T-helper 9 cell (primary cell): ENCODE measurements at places on chromosomes 3 and 15.
A peak's percentile ranks its signal among the peaks of the same experiment; 100 is the strongest.

DNA sequence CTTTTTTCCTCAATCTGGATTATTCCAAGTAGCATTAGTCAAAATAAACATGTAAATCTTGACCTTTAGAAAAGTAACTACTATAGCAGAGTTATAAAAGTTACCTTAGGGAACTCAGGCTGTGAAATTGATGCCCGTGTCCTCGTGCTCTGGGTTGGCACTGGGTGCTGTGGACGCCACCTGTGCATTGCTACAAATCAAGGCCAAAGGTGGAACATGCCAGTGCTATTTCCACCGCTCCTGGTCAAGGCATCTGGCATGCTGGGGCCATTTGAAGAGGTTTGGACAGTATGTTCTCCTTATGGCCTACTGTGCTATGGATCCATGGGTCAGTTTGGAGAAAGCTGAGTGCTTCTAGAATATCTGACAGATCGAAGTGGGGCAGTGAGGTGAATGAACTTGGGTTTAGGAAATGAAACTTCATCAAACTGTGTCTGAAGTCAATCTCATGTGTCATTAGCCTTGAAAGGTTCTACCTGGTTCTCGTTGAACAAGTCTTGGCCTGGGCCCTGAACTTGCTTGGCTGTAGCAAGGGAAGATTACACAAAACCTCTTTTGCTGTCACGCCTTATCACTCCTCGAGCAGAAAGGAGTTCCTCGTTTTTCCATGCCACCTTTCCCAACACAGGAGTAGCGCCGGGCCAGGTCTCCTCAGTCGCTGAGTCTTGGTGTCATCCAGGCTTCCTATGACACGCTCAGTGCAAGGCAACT lies 397.6 kb upstream of the RGMA start:
- DNase-seq: no peak

DNA sequence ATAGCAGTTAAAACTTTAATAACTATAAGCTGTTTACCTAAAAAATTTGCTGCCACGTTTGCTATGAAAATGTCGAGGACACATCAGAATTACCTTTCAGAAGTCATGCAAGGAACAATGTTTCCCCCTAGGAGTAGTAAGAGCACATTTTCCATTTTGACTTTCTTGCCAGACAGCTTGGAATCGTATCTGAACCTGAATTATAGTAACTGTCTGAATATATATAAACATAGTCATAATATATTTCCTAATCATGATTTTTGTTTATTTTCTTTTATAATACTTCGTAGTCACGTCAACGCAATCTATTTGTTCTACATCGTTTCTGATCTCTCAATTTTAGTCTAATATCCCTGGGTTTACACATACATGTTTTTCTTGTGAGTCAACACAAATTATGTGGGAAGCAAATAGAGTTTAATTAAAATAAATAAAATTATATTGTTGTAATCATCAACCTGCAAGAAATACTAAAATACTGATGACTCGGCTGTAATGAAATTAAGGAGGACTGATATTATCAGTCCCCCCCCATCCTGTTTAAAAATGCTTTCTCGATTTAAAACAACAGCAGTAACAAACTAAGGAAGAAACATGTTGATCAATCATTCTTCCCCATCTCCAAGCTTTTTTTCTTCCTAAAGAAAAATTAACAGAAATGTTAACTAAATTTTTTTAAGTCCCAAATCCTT lies 78.4 kb downstream of the MME start:
- no peak for DNase-seq

DNA sequence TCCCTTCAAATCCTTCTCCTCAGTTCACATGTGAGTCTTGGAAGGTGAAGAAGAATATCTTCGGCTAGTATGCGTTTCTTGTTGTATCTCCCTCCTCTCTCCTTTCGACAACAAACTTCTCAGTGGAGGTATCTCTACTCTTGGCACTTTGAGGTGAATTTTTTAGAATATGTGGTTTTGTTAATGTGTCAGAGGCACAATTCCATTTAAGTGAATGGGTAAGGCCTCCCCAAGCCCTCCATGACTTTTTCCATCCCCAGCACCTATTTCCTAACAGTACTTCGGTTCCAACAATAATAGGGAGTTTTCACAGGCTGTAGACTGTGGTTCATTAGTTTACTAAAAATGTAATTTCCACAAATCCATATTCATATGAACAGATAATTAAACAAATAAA lies 74.2 kb downstream of the TM4SF4 start:
- no peak for DNase-seq

DNA sequence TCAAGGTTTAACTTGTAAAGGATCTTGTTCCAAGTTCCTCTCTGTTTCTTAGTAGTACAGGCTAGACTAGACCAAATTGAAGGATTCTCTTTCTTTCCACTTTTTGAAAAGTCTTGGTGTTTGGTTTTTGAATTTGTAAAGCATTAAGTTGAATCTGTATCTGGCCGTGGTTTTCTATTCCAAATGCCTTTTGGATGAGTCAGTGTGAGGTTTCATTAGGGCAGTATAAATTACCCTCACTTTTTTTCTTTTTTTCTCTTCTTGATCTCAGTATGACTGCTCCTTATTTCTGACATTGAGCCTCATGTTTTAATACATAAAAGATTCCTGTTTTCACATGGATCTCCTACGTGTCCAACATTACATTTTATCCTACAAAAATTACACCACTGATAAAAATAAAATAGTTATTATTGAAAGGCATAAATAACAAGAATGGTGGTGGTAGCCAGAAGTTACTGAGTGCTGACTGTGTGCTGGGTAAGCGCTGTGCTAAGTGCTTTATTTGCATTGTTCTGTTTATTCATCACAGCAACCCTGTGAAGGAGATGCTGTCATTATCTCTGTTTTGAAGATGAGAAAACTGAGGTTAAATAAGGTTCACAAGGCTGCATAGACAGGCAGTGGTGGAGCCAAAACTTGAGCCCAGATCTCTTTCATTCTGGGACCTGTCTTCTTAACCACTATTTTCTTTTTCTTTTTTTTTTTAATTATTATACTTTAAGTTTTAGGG lies 48.3 kb downstream of the MITF start:
- no peak for DNase-seq

DNA sequence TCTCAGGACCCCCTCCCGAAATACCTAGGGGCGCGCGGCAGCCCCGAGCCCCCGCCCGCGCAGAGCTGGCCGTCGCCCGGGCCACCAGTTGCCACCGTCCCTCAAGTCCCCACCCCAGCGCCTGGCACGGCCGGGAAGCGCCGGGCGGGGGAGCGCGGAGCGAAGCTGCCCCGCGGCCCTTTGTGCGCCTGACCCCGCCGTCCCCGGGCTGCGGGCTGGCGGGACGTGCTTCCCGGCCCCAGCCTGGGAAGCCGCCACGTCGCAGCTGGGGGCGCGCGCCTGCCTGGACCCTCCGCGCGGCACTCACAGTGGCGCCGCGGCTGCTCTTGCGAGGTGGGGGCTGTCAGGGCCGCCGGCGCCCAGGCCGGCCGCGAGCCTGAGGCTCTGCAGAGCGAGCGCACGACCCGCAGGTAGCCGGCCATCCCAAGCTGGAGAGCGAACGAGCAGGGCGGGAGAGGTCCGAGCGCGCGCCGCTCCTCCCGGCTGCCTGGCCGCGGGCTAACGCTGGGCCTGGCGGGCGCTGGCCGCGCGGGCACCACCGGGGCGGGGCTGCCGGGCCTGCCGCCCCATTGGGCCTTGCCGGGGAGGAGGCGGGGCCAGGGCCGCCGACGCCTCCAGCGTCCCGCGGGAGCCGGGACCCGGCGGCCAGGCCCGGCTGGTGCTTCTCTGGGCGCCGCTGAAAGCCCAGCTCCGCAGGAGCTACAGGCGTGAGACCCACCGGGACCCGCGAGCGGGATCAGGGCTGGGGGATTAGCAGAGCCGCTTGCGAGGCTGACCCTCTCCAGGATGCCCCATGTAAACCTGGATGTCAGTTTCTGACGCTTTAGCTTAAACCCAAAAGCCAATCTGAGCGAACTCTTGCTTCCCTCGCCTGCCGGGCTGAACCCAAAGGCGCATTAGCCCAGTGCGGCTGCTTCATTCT lies at the start of gene IDH2:
TSS of gene IDH2 (minus strand) at position 500 of the 922 bp plus-strand sequence. CDS start at position 422, 78 bp downstream.
- peak; percentile 59 for DNase-seq

GRCh38 chr3:167864552-167864874 lies 129.0 kb downstream of the SERPINI1 start:
- no peak for DNase-seq

DNA sequence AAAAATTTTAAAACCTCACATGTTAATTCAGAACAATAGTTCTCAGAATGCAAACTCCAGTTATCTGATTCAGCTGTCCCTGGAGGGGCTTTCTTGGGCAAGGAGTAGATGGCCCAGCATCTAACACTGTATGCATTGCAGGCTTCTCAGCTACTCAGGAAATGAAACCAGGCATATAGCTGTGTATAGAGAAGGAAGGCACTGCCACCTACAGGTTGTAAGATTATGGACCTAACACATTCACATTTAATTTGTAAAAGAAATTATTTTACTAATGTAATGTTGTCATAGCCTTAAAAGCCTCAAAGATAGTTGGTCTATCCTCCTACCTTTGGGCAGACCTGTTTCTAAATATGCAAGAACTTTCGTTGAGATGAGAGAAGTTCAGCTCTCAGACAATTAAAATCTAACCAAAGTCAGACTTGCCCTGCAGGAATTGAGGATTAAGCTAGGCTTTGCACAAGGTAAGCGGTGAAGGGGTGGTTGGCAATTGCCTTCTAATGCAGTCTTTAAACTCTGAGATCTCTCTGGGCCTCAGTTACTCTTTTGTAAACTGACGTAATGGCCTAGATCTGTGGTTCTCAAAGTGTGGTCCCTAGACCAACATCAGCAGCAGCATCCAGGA lies 132.8 kb upstream of the SLC24A5 start:
- no peak for DNase-seq

DNA sequence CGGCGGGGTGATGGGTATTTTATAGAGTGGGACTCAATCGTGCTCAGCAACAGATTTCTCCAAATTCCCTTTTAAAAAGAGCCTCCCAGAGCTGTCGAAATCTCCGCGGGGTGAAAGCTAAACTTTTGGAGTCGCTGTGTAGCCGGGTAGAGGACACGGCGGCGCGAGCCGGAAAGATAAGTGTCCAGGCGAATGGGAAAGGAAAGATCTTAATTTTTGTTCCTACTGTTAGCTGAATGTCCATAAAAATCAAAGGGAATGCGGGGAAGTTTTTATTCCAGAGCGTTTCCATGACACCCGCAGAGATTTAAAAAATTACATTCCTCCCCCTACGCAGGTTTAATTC lies 9.1 kb downstream of the EOMES start:
- DNase-seq: no peak

DNA sequence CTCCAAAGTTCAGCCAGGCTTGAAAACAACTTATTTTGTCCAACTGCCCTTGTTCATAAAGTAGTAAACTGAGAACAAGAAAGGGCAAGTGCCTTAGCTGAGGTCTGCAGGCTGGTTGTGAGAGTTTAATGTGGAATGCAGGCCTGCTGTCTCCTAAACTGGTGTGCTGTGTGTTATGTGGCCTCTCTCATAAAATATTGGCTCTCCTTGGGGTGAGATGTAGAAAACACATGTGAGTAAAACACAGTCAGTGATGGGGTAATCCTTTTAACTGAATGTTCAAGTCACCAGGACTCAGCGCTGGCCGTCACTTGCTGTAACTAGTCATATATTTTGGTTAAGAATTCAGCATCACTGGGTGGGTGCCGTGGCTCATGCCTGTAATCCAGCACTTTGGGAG lies 7.1 kb upstream of the ST6GAL1 start:
- no peak for DNase-seq

DNA sequence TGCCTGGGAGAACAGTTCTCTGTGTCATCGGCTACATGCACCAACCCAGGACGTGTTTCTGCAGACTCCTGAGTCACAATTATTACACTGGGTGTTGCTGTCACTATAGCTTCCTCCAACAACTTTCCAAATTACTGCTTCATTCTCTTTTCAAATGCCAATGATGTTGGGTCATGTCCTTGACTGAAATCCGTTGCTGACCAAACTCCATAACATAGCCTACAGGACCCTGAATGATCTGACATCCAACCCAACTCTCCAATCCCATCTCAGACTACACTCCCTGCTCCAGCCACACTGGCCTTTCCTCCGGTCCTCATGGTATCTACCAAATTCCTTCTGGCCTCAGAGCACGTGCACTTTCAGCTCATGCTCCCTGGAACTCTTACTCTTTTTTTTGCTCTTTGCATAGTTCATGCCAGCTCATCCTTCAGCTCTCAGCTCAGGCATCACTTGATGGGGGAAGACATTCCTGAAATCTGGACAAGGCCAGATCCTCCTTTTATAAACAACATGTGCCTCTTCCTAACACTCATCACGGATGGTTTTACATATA lies 108.8 kb upstream of the PTPRG start:
- no peak for DNase-seq

GRCh38 chr15:83927704-83928391 lies 273.9 kb downstream of the ADAMTSL3 start:
- DNase-seq: no peak

DNA sequence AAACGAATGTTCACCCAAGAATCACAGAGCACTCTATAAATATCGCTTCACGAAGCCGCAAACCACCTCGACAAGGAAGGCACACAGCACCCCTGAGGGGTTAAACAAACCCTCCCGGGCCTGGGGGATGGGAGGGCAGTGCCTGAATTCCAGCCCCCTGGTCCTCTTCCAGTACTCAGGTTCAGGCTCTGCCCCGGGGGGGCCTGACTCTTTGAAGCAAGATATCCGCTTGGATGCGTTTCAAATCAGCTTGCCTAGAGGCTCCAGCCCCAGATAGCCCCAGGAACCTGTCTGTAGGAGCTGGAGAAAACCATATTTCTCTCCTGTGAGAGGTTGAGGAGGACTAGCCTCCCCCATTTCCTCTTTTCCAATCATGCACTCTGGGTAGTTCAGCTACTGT lies 194.7 kb downstream of the WNT5A start:
- DNase-seq: no peak

DNA sequence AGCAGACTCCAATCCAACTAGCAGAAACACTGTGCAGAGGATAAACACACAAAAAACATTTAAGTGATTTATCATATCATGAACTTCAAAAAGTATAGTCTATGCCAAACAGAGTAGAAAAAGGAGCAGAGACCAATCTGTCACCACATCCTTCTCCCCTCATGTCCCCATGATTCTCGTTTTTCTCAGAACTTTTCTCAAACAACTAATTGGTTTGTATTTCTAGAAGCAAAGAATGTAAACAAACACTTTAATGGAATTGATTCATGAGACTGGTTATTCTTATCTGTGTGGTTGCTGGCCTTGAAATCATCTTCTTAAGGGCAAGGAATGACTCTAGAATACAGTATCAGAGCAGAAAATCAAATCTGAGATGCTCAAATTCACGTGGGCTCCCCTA lies 294.2 kb upstream of the THBS1 start:
- DNase-seq: no peak

DNA sequence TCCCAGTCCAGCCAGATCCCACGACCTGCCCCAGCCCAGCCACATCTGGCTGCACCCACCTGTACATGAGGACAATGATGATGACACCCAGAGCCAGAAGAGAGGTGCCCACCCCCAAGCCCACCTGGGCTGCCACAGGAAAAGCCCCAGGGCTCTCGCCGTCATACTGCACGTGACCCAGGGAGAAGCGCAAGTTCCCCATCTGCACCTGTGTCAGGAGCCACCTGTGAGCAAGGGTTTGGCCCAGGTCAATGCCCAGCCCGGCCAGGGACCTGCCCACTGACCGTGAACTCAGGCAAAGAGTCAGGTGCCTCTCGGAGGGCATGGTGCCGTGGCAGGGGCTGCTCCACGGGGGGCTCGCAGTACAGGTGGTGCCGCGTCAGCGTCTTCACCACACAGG lies 16.3 kb downstream of the PLXNB1 start:
- no peak for DNase-seq
